Natural killer cell (primary cell): ENCODE measurements at places on chromosomes 1 and 21.

DNA sequence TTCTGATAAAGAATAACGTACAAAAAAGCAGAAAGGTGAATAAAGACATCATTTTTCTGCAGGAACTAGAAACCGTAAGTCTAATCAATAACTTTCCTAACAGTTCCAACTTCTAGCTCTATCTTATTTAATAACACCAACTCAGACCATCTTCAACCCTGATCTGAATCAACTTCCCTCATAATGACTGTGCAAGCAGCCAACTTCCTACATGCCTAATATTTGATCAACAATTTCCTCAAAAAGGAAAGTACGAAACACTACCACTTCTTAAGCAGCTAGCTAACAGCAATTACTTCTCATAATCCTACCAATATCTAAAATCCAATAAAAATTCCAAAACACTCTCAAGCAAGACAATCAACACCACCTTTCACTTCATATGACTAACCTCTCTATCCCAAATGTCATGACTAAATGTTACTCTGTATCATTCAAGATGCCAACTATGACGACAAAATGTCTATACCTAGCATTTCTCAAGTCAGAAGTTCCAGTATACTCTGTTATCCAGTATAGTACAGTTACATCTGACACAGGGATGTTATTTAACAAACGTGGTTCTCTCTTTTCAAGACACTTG lies 1.7 kb downstream of the COP1 start:
- peak; percentile 15 for DNase-seq

DNA sequence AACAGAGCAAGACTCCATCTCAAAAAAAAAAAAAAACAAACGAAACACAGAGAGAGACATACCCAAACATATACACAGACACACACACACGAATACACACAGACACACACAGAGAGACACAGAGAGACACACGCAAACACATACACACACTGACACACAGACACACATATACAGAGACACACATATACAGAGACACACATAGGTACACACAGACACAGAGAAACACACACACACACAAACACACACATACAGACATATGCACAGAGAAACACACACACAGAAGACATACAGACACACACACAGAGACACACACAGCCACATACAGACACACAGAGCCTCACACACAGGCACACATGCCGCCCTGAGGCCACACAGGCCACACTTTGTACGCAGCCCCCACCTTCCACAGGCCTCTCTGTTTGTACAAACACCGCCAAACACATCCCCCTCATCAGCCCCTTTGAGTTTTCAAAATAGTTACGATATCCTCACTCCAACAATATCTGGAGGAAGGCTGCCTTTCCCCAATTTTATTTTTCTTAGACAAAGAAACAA lies 57.5 kb upstream of the ABCG1 start:
- DNase-seq, result no peak

- DNase-seq, result no peak
These were observed 56.6 kb downstream of the LAMC1 start for GRCh38 chr1:183079712-183080388.

DNA sequence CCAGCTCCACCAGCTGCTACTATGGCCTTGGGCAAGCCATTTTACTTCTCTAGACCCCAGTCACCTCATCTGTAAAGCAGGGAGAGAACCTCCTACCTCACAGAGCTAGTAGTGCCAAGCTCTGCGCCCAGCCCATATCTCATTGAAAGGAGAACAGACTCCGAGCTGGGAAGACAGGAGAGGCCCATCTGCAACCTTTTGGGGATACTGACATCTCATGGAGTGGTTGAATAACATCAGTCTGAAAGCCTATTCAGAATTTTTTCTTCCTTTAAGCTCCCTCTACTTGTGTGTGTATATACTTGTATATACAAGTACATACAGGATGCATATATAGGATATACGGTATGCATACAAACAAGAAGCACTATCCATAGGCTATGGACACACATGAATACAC lies 279.5 kb upstream of the POU3F1 start:
- DNase-seq, result no peak
